ENCODE measurements at places on chromosomes 11 and 22.

GRCh38 chr11:41050791-41051190, 408.7 kb downstream of the LRRC4C start:
- no peak for DNase-seq

GRCh38 chr11:61007383-61007955, 36.0 kb downstream of the CD6 start:
- no peak for DNase-seq

DNA sequence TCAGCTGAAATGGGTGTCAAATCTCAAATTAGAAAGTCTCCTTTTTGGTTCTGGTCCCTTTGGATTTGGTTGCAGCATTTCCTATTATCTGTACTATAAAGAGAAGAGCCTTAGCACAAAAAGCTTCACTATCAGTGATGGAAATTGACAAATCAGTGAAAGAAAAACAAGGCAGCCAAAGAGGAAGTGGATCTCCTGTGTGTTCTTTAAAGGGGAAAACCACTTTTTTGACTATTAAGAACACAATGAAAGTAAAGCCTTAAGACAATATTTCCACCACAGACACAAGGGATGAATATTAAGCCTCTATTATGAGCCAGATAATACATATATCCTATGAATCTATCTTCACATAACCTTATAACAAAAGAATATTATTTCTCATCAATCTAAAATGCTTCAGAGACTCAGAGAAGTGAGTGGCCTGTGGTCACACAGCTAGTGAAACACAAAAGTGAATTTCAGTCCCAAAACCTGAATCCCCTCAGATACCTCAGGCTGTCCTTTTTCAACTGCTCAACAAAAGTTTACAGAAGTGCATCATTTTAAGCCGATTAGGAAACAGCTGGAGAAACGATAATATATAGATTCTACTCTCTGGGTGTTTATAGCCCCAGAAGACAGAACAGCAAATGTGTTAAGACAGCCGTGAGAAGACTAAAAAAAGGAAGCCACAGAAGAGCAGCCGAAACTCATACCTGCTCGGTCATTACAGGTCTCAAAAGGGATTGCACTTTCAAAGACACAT, 24.4 kb upstream of the FSHB start:
- DNase-seq = no peak

- DNase-seq = no peak
These were observed 40.6 kb downstream of the LHFPL7 start for GRCh38 chr22:24905909-24906308.

DNA sequence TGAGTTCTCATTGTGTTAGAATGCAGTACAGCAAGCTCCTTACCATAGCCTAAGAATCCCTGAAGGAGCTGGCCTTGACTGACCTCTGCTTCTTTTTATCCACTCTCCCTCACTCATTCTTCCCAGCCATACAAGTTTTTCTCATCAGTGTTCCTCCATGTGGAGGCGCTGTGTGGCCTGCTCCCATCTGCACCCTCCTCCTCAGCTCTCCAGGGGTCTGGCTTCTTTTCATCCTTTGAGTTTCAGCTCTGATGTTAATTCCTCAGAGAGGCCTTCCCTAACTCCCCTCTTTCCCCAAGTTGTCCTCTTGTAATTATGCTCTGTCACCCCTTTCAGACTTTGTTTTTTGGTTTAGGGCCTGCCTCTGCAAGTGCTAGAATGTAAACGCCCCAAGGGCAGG, 144.8 kb downstream of the WNT7B start:
- no peak for DNase-seq

- DNase-seq = no peak
These were observed 59.7 kb downstream of the MICAL3 start for GRCh38 chr22:17964643-17965042.

DNA sequence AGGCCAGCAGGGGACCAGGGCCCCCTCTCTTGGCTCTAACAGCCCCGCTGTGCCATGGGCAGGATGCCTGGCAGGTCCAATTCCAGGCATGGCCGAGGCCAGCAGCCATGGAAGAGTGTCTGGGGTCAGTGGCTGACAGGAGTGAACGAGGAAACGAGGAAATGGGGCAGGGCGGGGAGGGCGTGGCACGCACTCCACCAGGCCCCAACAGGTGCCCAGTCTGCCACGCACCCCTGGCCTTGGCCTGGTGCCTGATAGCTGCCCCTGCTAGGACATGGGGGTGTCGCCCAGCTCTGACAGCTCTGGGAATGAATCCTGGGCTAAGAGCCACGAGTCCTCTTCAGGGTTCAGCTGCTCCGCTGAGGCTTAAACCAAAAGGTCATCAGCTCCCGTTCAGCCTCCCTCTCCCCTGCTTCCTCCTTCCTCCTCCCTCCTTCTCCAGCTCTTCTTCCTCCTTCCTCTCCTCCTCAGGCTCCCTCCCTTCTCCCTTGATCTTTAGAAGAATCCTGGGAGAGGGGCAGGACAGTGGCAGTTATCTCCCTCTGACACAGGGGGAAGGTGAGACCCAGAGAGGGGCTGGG, 11.5 kb upstream of the TBC1D22A start:
- DNase-seq = no peak

DNA sequence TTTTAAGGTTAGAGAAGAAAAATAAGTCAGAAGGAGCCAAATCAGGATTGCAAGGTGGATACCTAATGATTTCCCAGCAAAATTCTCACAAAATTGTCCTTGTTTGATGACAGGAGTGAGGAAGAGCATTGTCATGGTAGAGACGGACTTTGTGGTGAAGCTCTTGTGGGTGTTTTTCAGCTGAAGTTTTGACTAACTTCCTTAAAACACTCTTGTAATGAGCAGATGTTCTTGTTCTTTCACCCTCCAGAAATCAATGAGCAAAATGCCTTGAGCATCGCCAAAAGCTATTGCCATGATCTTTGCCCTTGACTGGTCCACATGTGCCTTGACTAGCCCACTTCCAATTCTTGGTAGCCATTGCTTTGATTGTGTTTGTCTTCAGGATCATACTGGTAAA, 20.0 kb downstream of the CALCB start:
- no peak for DNase-seq

GRCh38 chr22:42856179-42856864, 751 bp downstream of the ARFGAP3 start:
- DNase-seq = peak; percentile 60

DNA sequence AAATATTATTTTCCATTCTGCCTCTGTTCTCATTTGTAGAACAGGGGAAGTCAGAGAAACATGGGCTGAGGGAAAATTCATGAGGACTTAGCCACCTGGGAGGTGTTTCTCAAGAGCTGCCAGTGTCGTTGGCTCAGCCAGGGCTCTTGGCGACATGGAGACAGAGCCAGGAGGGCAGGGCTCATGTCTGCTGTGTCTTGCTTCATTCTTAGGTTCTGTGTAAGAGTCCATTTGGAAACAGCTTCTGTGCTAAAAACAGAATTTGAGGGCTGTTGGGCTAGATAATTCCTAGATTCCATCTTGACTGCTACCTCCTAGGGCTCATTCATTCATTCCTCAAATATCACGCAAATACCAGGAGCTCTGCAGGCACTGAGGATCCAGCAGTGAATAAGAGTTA, 15.1 kb upstream of the MRGPRX2 start:
- DNase-seq = no peak

DNA sequence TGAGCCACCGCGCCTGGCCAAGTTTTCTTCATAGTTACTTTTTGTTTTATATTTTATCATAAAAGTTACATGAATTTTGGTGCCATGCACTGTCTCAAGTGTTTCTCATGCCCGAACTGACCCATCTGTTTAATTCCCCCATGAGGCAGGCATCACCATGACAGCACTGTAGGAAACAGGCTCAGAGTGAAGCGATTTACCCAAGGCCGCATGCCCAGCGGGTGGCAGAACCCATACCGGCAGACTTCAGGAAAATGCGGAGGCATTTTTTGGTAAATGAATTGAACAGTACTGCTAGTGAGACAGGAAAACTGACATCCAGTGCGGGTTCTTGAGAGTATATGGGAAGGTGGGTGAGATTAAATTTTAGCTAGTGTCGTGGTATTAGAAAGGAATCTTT, 19.0 kb downstream of the CECR2 start:
- DNase-seq = no peak

- DNase-seq = no peak
These were observed 35.7 kb downstream of the KCNJ4 start for GRCh38 chr22:38419121-38419857.

DNA sequence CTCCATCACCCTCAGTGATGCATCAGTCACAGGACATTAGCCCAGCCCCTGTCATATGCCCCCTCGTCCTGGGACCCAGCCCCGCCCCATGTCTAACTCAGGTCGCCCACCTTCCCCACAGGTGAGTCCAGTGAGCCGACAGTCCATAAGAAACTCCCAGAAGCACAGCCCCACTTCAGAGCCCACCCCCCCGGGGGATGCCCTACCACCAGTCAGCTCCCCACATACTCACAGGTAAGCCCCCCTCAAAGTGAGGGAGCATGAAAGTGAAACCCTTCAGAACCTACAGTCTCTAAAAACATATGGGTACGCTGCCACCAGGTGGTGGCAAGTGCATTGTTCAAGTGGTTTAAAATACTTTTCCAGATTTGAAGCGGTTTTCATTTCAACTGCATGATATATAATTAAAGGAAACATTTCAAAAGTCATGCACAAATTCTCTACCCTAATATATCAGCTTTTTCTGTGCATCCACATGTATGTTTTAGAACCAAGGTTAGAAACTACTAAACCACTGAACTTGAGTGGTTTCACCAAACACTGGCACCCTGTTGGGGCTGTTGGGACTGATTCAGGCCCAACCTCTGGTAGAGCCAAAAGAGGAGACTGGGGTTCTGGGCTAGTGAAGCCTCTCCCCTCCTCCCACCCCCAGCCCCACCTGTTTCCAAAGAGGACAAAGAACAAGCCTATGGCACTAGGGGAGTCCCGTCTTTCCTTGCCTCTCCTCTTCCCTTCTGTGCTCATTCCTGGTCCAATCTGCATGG, 17.3 kb downstream of the EPS8L2 start:
- no peak for DNase-seq
